ENCODE measurements at places on chromosomes 12 and 14.

- no peak for DNase-seq
These were observed 50.9 kb downstream of the GRIP1 start for GRCh38 chr12:66627988-66628317.

- DNase-seq, result peak; percentile 62
These were observed 8.6 kb downstream of the SETD1B start for GRCh38 chr12:121812320-121812871.

DNA sequence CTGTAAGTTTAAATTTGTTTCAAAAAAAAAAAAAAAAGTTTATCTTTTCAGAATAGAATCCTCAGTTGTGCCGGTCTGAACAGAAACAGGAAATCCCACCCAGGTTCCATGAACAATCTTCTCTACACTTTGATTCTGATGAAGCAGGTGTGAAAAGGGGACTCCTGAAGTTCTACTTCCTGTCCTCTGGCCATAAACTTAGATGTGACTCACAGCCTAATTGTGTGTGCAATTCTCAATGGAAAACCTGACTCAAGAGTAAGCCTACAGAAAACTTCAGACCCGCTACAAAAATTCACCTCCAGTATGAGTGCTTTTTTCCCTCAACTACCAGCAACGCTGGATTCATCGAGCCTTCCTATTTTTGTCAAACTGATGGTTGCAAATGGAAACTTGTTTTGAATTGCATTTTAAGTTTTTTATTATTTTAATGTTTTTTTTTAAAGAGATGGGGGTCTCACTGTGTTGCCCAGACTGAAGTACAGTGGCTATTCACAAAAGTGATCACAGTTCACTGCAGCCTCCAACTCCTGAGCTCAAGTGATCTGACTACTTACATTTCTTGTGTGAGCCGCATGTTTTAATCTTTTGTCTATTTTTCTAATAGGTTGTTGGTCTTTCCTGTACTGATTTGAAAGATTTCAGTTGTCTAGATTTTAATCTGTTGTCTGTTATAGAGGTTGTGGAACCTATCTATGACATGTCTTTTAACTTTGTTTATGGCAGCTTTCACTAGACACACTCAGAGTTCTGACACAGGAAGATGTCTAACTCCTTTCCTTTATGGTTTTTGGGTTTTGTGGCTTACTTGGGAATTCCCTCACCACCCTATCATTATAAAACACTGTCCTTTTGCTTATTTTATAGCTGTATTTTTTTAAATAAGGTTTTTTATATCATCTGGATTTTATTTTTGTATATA lies 37.6 kb downstream of the ATG14 start:
- no peak for DNase-seq

DNA sequence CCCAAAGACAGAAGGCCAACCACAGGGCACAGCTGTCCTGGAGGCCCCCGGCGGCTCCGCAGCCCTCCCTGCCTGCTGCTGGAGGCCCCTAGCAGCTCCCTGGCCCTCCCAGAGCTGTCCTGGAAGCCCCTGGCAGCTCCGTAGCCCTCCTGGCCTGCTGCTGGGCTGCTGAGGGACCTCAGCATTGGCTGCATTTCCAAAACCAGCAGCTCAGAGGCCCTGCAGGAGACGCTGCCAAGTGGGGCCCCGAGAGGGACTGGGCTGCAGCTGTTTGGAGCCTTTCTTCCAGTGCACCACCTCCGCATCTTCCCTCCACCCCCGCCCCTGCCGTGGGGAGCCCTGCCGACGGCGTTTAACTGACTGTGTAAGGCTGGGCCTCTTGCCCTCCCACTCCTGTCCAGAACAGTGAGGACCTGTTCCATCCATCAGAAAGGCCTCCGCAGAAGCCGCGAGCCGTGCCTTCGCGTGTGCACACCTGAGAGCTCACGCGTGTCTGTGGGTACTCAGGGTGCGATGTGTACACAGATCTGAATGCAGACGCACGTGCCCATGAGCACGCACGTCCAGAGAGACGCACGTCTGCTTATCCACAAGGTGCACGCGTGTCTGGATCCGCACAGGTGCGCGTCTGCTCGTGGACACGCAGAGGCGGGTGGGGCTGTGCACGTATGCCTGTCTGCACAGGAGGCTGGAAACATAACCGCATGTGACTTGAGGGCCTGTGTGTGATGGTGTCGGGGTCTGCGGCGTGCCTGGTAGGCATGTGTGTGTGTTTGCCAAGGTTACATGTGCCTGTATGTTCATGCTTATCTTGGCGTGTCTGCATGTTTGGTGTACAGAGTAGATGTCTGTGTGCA lies 57.0 kb upstream of the FBRSL1 start:
- peak; percentile 47 for DNase-seq

GRCh38 chr12:19003141-19003540 lies 126.4 kb upstream of the PLEKHA5 start:
- DNase-seq, result no peak

DNA sequence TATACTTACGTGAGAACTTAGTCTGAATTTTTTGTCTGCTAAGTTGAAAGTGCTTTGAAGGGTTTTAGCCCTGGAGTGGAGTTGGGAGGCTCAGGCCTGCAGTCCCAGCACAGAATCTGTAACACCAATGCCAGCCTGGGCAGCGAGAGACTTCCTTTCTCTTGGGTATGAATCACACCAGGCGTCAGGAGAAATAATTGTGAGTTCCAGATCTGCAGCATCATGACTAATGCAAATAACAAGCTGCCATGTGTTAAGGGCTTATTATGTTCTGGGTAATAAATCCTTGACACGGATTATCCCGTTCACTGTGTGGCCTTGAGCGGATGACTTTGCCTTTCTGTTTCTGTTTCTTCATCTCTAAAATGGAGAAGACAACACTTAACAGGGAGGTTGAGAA lies 70.6 kb downstream of the B4GALNT3 start:
- DNase-seq, result no peak
